ENCODE measurements at places on chromosomes 6 and 20.

DNA sequence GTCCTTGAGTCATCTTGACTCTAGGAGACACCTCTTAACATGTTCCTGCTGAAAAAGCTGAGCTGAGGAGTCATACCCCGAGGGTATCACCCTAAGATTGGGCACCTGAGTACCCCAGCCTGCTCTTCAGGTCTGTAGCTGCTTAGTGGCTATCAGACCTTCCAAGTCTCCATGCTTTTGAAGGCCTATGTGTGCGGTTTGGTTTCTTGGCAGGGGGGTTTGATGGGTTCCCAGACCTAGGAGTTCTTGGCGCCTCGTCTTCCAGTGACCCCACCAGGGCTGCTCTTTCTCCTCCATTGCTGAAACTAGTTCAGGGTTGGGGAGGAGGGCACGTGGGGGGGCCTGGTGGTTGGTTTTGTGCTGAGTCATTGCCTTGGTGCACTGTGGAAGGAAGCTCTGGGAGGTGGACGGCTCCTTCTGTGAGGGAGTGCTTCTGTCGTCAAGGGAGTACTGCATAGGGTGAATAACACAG is 20.1 kb downstream of the IGF2R start:
- DNase-seq, result no peak

GRCh38 chr6:148700741-148701311 is 46.0 kb upstream of the UST start:
- DNase-seq, result no peak

DNA sequence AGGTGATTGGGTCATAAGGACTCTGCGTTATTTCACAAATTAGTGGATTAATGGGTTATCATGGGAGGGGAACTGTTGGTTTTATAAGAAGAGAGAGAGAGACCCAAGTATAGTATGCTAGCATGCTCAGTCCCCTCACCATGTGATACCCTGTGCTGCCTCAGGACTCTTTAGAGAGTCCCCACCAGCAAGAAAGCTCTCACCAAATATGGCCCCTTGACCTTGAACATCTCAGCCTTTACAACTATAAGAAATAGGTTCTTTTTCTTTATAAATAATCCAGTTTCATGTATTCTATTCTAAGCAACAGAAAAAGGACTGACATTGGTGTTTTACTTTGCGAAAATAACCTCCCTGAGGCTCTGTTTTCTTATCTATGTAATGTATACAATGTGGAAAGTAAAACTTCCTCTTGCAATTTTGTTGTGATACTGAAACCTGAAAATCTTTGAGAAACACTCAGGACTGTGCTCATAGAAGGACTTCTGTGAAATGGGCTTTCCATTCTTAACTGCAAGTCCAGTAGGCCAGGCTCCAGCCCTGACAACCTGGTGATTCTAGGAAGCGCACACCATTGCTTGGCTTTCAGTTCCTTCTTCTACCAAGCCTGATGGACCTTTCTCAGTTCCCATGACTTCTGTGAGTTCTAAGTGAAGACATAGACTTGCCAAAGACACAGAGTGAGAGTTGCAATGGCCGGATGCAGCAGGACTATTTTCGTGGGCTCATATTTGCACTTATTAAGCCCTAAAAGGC is 21.9 kb downstream of the SIRPD start:
- DNase-seq, result no peak

- DNase-seq, result no peak
These were observed 63.7 kb downstream of the SH3BGRL2 start for GRCh38 chr6:79694623-79695343.

DNA sequence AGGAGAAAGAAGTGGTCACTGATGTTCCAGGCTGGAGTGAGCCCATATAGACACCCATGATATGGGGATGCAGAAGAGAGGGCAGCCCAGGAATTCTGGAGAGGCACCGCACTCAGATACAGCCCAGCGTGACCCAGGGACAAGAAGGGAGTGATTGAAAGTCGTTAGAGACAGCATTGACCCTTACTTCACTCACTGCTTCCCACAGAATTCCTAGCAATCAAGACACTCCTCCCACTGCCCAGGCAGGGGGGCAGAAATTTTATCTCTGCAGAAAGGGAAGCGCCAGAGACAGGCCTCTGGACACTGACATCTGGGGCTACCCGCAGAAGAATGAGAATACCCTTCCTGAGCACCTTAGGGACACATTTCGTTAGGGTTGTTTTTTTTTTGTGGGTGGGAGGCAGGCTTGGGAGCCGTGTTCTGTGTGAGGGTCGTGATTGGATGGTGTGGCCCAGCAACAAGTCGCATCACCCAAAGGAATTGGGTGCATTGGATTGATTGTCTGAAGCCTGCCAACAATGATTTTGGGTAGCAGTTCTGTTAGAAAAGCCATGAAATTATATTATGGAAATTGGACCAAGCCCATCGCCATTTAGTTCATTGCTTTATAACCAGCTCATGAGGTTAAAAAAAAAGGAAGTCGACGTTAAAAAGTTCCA is 45.9 kb upstream of the MAP3K4 start:
- DNase-seq, result no peak

DNA sequence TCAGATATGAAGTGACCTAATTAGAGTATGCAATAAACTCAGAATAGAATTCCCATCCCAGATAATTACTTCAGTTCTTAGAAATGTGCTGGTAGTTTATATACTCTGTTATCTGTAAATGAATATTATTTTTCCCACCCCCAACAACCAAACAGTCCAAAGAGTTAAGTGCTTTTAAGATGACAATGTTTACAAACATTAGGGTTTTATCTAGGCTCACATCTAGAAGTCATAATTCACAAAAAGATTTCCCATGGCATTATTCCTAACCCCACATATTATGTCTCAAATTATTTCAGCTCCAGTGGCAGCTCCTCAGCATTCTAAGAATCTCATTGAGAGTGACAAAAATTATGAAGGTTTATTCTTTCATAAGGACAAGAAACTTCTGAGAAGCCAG is 120.9 kb downstream of the TASP1 start:
- DNase-seq, result no peak

GRCh38 chr20:46200582-46201570 is 82.8 kb downstream of the CD40 start:
- DNase-seq, result no peak

DNA sequence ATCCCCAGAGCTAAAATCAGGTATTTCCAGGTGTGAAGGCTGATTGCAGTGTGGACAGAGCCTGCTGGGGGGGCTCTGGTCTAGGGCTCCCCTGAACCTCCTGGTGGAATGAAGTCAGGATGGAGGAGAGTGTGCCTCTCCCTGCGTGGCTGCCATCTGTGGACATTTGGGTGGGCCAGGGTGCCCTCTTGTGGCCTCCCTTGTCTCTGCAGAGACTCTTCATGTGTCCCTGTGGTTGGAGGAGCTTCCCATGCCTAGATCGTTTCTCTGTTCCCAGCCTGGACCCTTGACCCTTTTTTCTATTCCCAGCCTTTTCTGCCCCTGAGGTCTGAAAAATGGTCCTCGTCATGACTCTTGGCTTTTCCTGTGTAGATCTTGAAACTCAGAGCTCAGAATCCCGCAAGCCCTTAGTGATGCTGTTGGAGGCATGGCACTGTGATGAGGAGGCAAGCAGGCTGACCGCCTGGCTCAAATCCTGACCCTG is 9.9 kb upstream of the PSMF1 start:
- DNase-seq, result peak; percentile 33

- DNase-seq, result no peak
These were observed 9.5 kb upstream of the CDC5L start for GRCh38 chr6:44377971-44378370.

Data from NT2/D1 (cell line).